ENCODE measurements at places on chromosomes 7 and 10. TPM values are rescaled to one million over a fixed set of nuclear protein-coding genes. Genes with fewer than 3 reads are reported as not detected.

UNCX gene
- not detected for total RNA-seq

EPHB6 gene
- total RNA-seq = 0.40 TPM

KIFBP gene
- 35.4 TPM for total RNA-seq

AP4M1 gene
- total RNA-seq = 15.8 TPM

RET gene
- total RNA-seq = 0.52 TPM

PNLIPRP2 gene
- not detected for total RNA-seq

CHAT gene
- not detected for total RNA-seq

EIF4H gene
- total RNA-seq = 302 TPM

SEMA3D gene
- total RNA-seq = not detected

AGMO gene
- total RNA-seq = 0.72 TPM

GPNMB gene
- 2.7 TPM for total RNA-seq

KLLN gene
- total RNA-seq = 0.66 TPM

DYNC1I1 gene
- 0.13 TPM for total RNA-seq

ZNF365 gene
- total RNA-seq = 1.3 TPM

HOXA10 gene
- total RNA-seq = 6.8 TPM

RELN gene
- total RNA-seq = 0.01 TPM

TRPV5 gene
- total RNA-seq = not detected

ZNF804B gene
- total RNA-seq = not detected

TUBB8 gene
- 0.12 TPM for total RNA-seq

STX1A gene
- total RNA-seq = 83.3 TPM

SCRN1 gene
- 50.4 TPM for total RNA-seq

GTF2IRD1 gene
- 14.1 TPM for total RNA-seq

ITGB1 gene
- total RNA-seq = 752 TPM

POMZP3 gene
- 21.5 TPM for total RNA-seq

AKR1C4 gene
- total RNA-seq = 0.30 TPM

RNF32 gene
- 1.2 TPM for total RNA-seq

KIF5B gene
- total RNA-seq = 73.6 TPM

CPSF4 gene
- 44.9 TPM for total RNA-seq

HOXA1 gene
- 2.5 TPM for total RNA-seq

HOXA2 gene
- 0.84 TPM for total RNA-seq

VKORC1L1 gene
- 32.7 TPM for total RNA-seq

LRGUK gene
- total RNA-seq = 0.32 TPM

FZD8 gene
- total RNA-seq = 7.2 TPM

CAV1 gene
- 487 TPM for total RNA-seq

PURB gene
- 11.2 TPM for total RNA-seq

GALNT17 gene
- not detected for total RNA-seq

MLXIPL gene
- total RNA-seq = 1.2 TPM

RHEB gene
- total RNA-seq = 159 TPM

NPC1L1 gene
- 0.03 TPM for total RNA-seq

CRTAC1 gene
- 1.4 TPM for total RNA-seq

FXYD4 gene
- total RNA-seq = not detected

ADCK2 gene
- 20.5 TPM for total RNA-seq

PIK3AP1 gene
- 0.67 TPM for total RNA-seq

ZNF503 gene
- 13.0 TPM for total RNA-seq

AQP1 gene
- 0.36 TPM for total RNA-seq

CYP3A7 gene
- not detected for total RNA-seq

CARD11 gene
- total RNA-seq = 1.8 TPM

GNG11 gene
- 34.6 TPM for total RNA-seq

GIMAP4 gene
- not detected for total RNA-seq

DLX5 gene
- total RNA-seq = not detected

GTF2IRD2 gene
- 5.2 TPM for total RNA-seq

C7orf57 gene
- total RNA-seq = 0.20 TPM

OR13A1 gene
- not detected for total RNA-seq

LAMB4 gene
- total RNA-seq = 0.14 TPM

INSYN2A gene
- 1.4 TPM for total RNA-seq

EN2 gene
- 1.0 TPM for total RNA-seq

PTPRZ1 gene
- total RNA-seq = not detected

SPDYE11 gene
- total RNA-seq = not detected
